ENCODE measurements at places on chromosomes 12 and 14.

- no peak for DNase-seq
Measured at GRCh38 chr12:26704214-26704613, 128.8 kb downstream of the ITPR2 start.

GRCh38 chr14:94115631-94116030 is 5.1 kb downstream of the IFI27 start:
- DNase-seq, result no peak

DNA sequence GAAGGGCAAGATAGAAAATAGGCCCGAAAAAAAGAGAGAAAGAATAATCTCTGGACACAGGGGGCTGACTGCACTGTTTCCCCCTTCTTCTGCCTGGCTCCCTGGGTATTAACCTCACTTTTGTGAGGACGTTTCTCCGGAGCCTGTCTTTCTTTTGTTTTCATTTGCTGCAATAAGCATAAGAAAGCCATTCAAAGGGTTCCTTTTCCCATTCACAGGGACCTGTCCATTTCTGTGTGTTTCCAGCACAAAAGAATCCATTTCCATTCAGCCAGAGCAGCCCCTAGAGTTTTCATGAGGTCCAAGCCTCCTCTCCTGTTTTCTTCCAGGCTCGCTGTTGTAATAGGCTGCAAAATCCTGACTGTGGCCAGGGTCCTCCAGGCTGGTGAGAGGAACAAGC is 16.8 kb downstream of the PLXNC1 start:
- no peak for DNase-seq

DNA sequence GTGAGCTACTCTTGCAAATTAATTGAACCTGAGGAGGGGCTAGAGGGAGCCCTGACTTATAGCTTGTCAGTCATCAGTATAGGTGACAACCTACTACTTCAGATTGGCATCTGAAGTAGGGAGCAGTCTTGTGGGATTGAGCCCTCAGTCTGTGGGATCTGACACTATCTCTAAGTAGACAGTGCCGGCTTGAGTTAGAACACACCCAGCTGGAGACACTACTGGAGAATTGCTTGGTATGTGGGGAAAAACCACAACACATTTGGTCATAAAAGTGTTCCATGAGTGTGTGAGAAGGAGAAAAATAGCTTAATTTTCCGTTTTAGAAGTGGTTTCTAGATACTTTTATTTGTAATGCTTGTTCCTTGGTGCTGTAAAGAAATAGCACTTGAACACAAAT is 30.5 kb upstream of the DDHD1 start:
- no peak for DNase-seq

GRCh38 chr14:38257507-38257906 is 1.6 kb upstream of the CLEC14A start:
- DNase-seq, result no peak

GRCh38 chr12:2341871-2342270 is 289.1 kb downstream of the CACNA1C start:
- no peak for DNase-seq

DNA sequence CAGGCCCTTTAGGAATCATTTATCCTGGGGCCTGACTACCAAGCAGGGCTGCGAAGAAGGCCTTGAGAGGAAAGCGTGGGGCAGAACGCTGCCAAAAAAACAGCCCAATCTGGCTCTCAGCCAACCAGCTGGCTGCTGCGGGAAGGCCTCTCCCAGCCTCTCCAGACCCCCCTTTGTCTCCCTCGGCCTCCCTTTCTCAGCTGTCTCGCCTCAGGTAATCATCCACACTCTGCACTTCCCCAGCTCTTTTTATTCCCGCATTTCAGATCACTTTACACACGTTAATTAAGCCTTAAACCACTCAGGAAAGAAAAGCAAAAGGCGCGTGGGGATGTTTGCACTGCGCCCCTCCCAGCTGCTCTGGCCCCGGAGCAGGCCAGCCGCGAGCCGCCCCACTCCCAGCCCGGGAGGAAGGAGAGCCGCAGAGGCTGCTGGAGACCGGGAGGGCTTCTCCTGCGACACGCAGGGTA is 208.2 kb upstream of the FOXN3 start:
- no peak for DNase-seq

GRCh38 chr14:82328442-82328841 is 794.8 kb upstream of the SEL1L start:
- no peak for DNase-seq
